ENCODE measurements at places on chromosomes 4 and X. TPM values are rescaled to one million over a fixed set of nuclear protein-coding genes. Genes with fewer than 3 reads are reported as not detected.

The NDP gene
- total RNA-seq, result not detected

The INPP4B gene
- 45.7 TPM for total RNA-seq

The ZRSR2 gene
- 12.5 TPM for total RNA-seq

The IL2 gene
- 40.7 TPM for total RNA-seq

The LGI2 gene
- total RNA-seq, result not detected

The TMPRSS11D gene
- total RNA-seq, result not detected

The STBD1 gene
- total RNA-seq, result not detected

The DKK2 gene
- not detected for total RNA-seq

The DGKK gene
- total RNA-seq, result not detected

The H2BW2 gene
- total RNA-seq, result not detected

The OPN1MW gene
- not detected for total RNA-seq

The HSFX2 gene
- total RNA-seq, result not detected

The NDNF gene
- total RNA-seq, result not detected

The SLC9A6 gene
- 10.7 TPM for total RNA-seq

The SPANXA1 gene
- total RNA-seq, result not detected

The VCX3B gene
- not detected for total RNA-seq

Measured in activated naive CD8-positive, alpha-beta T cell treated with anti-CD3 and anti-CD28 coated beads for 36 hours (primary cell).